ENCODE measurements at places on chromosomes 11 and 22. TPM values are rescaled to one million over a fixed set of nuclear protein-coding genes. Genes with fewer than 3 reads are reported as not detected.

DNA sequence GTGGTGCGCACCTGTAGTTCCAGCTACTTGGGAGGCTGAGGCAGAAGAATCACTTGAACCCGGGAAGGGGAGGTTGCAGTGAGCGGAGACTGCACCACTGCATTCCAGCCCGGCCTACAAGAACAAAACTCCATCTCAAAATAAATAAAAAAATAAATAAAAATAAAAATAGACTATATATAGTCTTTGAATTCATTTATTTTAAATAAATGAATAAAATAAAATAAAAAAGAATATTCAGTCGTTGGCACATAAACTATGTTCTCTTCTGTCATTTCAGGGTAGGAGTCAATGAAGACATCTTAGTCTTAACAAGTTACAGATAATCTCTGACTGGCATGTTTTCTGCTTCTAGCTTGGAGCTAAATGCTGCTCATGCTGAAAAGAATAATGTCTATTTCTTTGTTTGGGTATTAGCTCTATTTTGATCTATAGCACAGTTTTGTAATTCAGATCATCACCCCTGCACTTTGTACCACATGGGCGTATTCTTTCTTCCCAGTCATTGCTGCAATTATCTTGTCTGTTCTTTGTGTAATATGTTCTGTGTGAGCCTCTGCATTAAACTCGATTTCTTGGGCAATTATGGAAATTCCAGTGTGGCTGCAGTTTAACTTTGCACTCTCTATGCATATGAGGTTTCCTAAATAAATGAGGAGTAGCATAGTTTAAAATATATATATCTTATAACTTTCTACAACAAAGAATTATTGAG, 1.4 kb upstream of the MS4A14 start:
- DNase-seq, result no peak

DNA sequence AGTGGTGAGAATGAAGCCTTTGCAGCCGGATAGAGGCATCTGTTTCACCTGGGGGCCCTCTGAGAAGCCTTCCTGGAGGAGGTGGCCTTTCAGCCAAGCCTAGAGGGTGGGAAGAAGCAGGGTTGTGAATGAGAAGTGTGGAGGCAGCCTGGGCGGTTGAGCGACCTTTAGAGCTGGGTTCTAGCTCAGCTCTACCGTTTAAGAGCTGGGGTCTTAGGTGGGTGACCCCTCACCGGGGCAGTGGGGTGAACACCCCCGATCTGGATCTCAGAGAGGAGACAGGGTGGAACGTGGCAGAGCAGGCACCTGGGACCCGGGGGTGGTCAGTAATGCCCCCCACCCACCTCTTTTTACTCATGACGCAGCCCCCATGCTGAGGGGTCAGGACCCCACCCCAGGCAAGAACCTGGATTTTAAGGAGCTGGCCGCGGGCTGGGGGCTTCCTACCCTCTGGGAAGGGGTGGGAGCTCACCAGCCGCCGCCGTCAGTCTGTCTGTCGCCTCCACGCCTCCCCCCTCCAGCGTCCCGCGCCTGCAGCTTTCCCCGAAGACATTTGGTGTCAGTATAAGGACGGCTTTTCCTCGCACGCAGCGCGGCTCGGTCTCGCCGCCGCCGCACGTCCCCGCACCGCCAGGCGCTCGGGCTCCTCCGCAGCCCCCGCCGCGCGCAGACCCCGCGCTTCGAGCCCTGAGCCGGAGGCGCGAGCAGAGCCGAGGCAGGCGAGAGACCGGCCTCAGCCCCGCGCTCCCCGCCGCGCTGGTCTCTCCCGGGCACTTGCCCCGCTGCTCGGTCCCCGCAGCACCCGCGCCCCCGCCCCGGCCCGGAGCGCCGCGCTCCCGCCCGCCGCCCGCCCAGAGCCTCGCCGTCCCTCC, 13.3 kb upstream of the CACNA1I start:
- peak; percentile 36 for DNase-seq

DNA sequence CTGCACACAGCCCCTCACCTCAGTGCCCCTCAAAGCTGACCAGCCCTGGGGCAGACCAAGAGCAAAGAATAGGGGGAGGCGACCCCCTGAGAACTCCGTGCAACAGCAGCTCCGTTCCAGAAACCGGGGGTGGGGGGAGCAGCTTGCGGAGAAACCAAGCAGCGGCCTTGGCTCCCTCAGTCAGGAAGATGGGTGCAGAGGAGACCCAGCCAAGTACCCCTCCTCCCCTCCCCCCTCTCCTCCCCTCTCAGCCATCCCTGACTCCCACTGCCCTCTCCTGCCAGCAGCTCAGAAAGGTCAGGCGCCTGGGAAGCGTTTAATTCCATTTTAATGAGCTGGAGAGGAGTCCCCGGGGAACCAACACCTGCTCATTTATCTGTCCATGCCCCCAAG, 78.9 kb downstream of the PDE2A start:
- DNase-seq, result no peak

- no peak for DNase-seq
These were observed 30.4 kb downstream of the LDHAL6A start for GRCh38 chr11:18485913-18486528.

GRCh38 chr11:90512846-90513245, 290.0 kb upstream of the CHORDC1 start:
- DNase-seq, result no peak

GRCh38 chr22:34096770-34097169, 176.5 kb upstream of the LARGE1 start:
- DNase-seq, result no peak

- no peak for DNase-seq
These were observed 391.4 kb upstream of the CADM1 start for GRCh38 chr11:115895594-115895993.

GRCh38 chr22:44261861-44262595, 50.7 kb downstream of the SHISAL1 start:
- no peak for DNase-seq

GRCh38 chr11:87463486-87464102, 425.9 kb downstream of the TMEM135 start:
- DNase-seq, result no peak

GRCh38 chr22:28904211-28904896, 21.0 kb downstream of the ZNRF3 start:
- DNase-seq, result no peak

DDIAS gene
- polyA plus RNA-seq, result 2.8 TPM

SLC22A9 gene
- not detected for polyA plus RNA-seq

GRCh38 chr11:130673698-130674097, 225.3 kb downstream of the ADAMTS15 start:
- DNase-seq, result no peak

- peak; percentile 73 for DNase-seq
These were observed 1.6 kb downstream of the MAML2 start for GRCh38 chr11:96341211-96342013.

RFPL1 gene
- polyA plus RNA-seq, result not detected

GRCh38 chr11:74849525-74850391, 99.1 kb downstream of the XRRA1 start:
- DNase-seq, result no peak

MS4A15 gene
- polyA plus RNA-seq, result not detected

PTPRCAP gene
- polyA plus RNA-seq, result 970 TPM

GRCh38 chr11:60699284-60699691, at the start of gene MS4A8:
MS4A8 (plus strand) TSS chr11:60699612; CDS start chr11:60700861, 1,249 bp downstream.
- DNase-seq, result no peak

CAPN5 gene
- 1.2 TPM for polyA plus RNA-seq

FGF4 gene
- polyA plus RNA-seq, result not detected

RBFOX2 gene
- 0.25 TPM for polyA plus RNA-seq

SCN2B gene
- not detected for polyA plus RNA-seq

SLC15A3 gene
- not detected for polyA plus RNA-seq

IFITM10 gene
- not detected for polyA plus RNA-seq

DNA sequence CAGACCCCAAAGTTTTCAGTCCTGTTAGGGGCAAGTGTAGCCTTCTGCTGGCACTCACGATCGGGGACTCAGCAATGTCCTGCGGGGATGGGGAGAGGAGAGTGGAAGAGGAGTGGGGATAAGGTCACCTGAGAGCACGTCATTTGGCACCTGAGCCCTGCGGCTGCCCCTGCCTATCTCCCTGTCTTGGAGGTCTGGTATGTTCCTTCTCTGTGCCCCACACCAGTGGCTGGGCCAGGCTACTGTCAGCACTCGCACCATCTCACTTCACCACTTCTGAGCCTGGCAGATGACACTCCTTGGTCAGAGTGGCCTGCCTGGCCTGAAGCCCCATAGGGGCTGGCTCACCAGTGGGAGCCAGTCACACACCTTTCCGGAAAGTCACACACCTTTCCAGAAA, 20.1 kb upstream of the CHADL start:
- no peak for DNase-seq

DNA sequence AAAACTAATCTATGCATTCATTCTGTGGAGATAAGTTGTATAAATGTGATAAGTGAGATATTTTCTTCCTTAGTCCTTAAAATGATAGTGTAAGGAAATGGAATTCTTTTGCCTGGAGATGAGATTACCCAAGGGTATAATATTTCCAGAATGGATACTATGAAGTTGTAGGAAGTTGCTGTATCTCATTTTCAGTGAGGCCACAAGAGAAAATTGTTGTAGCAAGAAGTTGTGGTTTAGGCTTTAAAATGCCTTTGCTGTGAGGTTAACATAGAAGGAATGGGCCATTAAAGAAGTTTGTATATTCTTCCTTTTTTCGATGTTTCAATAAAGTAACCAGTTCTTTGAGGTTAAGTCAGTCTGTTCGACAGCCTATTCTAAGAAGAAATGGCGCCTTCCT, 50.7 kb upstream of the LIN7C start:
- DNase-seq, result no peak

CARD10 gene
- not detected for polyA plus RNA-seq
